ENCODE measurements at places on chromosomes 2 and 18. TPM values are rescaled to one million over a fixed set of nuclear protein-coding genes. Genes with fewer than 3 reads are reported as not detected.

GRCh38 chr2:55609938-55610578, 7.4 kb downstream of the PPP4R3B start:
- no peak for DNase-seq

DNA sequence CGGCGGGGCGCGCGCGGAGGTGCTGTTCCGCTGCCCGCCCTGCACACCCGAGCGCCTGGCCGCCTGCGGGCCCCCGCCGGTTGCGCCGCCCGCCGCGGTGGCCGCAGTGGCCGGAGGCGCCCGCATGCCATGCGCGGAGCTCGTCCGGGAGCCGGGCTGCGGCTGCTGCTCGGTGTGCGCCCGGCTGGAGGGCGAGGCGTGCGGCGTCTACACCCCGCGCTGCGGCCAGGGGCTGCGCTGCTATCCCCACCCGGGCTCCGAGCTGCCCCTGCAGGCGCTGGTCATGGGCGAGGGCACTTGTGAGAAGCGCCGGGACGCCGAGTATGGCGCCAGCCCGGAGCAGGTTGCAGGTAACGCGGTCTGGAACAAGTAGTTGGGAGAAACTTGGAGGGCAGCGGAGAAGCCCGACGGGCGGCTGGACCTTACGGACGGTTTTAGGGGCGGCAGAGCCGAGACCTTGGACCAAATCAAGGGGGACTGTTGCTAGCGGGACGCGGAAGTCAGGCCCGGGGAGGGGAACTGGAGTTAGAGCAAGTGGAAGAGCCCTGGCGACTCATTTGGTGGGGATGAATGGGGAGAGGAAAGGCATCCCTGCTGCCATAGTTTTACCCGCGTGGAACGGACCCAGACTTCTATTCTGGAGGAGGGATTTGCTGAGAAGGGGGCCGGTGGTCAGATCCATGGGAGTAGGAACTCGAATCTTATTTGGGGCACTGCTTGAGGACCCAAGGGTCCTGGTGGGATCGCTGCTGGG, 573 bp downstream of the IGFBP2 start:
- DNase-seq, result peak; percentile 17

DNA sequence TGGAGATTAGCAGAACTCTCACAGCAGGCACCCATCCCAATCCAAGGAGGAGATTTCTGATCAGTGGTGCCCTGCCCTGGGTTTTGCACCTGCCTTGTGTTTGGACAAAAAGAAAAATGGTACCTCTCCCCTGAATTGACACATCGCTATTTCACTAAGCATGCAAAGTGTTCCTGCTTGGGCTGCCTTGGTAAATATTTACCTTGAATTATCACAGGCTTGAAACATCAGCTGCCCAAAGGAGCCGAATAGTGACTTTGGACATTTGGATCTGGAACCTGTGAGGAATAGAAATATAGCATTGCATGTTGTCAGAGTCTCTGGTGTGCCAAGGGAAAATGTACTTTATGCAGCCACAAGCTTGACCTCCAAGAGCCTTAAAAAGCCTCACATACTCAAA, 926.4 kb upstream of the FANCL start:
- no peak for DNase-seq

DNA sequence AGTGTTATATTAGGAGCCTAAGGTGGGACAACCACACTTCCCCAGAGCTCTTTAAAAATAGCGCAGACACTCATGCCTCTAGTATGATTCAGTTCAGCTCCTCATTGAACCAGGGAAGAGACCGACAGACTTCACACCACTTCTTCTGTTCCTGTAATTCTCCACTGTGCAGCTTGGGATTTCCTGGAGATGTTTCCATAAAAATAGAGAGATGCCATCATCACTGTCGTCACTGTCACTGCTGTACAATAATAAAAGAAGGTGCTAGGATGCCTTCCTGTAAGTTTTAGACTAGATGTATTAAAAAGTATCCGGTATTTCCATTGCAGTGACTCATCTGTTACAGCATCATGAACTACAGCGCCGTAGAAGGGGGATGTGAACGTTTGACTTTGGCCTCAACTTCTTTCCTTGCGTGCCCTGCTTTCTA, 110.9 kb downstream of the FAM210A start:
- DNase-seq, result no peak

DNA sequence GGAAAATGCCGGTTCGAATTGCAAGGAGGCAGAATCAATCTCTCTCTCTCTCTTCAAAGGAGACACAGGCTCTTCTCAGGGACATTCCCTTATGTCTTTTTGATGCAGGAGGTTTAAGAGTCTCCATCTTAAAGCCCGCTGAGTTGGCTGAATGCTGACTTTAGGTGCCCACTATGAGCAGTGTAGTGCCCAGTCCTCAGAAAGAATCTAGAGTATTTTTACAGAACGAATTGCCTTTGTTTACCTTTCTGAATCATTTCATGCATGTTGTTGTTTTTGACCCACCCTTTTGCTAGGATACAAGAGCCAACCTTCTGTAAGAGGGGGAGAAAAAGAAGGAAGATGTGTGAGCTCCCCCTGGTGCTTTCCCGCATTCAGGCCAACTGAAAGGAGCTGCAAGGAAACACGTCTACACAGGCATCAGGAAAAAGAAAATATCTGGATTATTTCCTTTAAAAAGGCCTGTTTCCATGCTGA, 193.5 kb upstream of the TCF4 start:
- no peak for DNase-seq

GRCh38 chr18:35949903-35950627, 22.4 kb upstream of the RMP24 start:
- DNase-seq, result no peak

DNA sequence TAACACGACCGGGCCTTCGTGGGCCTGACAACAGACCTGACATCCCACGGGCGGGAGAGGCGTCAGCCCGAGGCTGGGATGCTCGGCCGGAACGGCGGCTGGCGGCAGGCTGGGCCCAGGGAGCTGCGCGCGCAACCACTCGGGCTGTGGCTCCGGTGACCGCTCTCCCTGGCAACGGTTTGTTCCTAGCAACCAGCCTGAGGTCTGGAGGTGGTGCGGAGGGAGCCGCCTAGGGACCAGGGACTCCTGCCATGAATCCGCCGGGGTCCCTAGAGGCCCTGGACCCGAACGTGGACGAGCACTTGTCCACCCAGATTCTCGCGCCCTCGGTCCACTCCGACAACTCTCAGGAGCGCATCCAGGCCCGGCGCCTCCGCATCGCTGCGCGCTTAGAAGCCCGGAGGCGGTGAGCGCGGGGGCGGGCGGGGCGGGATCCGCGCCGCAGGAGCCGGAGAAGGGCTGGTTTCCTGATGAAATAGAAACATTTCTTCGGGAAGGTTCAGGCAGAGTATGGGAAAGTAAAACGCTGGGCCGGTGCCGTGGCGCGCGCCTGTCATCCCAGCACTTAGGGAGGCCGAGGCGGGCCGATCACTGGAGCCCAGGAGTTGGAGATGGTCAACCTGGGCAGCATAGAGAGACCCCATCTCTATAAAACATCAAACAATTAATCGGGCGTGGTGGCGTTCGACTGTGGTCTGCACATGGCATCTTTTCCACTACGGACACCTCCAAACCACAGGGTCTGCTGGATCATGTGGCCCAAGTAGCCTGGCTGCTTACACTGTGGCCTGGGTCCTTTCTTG, at the start of gene DRC1:
DRC1 (plus strand) TSS at position 182 of the 803 bp plus-strand sequence; CDS start at position 252, 70 bp downstream.
- DNase-seq, result peak; percentile 60

DNA sequence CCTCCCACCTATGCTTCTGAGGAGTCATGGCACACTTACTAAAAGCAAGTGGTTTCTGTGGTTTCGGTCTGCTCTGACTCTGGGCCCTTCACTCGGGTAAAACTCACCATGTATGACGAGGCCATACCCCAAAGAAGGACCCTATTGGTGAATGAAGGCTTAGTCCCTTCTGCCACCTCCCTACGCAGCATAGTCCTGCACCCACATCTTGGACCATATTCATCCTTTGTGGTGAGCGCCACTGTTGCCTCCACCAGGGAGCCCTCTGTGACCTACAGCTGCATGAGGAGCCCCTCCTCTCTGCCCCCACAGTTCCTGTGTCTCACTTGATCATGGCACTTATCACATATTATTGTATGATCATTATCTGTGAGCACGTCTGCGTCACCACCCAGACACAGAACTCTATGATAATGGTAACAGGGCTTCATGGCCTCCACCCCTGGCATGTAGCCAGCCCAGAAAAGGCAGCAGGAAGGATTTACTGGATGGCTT, 113.3 kb downstream of the TFCP2L1 start:
- DNase-seq, result peak; percentile 42

GRCh38 chr2:42795841-42796301, 3.5 kb upstream of the HAAO start:
- no peak for DNase-seq

DNA sequence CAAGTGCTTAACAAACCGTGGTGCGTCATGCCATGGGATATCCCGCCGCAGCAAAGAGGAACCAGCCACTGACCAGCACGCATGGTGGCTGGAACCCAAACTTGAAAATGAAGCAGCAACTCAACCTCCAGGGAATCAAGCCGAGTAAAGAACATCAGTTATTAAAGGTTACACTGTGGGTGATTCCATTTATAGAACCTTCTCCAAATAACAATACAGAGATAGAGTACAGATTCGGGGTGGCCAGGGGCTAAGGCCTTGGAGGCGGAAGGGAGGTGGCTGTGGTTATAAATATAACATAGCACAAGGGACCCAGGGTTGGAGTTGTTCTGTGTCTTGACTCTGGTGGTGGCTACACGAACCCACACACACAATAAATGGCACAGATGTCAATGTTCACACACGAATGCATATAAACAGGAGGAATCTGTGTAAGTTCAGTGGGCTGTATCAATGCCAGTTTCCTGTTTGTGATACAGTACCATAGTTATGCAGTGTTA, 123.1 kb downstream of the EIPR1 start:
- no peak for DNase-seq

- peak; percentile 79 for DNase-seq
Measured at GRCh38 chr2:191376981-191377629, 131.9 kb downstream of the MYO1B start.

DNA sequence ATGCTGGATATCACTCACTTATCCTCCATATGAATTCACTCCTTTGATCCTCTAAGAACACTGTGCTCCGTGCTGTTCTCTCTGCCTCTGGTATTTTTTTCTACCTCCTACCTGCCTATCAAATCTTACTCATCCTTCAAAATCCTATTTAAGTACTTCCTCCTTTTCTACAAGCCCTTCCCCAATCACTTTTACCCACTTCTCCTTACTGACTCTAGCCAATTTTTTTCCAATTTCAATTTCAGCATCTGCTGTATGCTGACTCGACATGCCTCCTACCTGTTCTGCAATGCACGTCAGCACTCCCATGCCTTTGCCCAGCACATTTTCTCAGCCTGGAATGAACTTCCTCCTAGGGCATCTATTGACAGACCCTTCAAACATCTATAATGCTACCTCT, 37.3 kb upstream of the LNPK start:
- DNase-seq, result no peak

GRCh38 chr2:144937910-144938709, 418.2 kb upstream of the ZEB2 start:
- peak; percentile 24 for DNase-seq

GRCh38 chr18:58911241-58911640, 46.6 kb downstream of the ZNF532 start:
- DNase-seq, result no peak

DNA sequence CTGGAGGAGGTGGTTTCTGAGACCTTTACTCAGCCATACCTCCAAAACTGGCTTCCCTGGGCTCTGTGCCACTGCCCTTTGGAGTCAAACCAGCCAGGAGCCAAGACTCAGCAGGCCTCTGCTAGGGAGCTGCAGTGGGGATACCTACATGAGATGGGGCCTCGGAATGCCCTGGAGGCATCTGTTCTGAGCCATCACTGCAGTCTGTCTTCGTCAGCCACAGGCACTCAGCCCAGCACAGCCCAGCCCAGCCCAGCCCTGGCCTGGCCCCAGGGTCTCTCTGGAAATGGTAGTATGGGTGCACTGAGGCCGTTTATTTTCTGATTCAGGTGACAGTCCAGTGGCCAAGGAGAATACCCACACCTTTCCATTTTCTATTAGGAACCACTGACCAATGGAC, 209.8 kb downstream of the CELF4 start:
- DNase-seq, result no peak

- no peak for DNase-seq
Measured at GRCh38 chr2:121004359-121004758, 268.7 kb downstream of the GLI2 start.

DNA sequence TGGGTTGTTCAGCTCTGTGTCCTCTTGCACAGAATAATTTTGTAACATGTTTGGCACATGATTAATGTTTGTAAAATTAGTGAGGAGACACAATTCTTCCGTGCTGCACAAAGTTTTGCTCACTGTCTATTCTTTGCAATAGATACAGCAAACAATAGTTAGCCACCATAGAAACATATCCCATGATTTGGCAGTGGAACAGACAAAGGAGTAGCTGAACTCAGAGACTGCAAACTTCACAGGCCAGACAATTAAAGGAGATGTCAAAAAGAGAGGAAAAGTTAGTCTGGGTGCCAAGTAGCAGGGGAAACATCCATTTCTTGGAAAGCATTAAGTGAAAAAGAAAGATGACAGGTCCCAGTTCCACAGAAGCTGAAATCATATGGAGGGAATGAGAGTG, 267.4 kb upstream of the NRXN1 start:
- DNase-seq, result no peak

DNA sequence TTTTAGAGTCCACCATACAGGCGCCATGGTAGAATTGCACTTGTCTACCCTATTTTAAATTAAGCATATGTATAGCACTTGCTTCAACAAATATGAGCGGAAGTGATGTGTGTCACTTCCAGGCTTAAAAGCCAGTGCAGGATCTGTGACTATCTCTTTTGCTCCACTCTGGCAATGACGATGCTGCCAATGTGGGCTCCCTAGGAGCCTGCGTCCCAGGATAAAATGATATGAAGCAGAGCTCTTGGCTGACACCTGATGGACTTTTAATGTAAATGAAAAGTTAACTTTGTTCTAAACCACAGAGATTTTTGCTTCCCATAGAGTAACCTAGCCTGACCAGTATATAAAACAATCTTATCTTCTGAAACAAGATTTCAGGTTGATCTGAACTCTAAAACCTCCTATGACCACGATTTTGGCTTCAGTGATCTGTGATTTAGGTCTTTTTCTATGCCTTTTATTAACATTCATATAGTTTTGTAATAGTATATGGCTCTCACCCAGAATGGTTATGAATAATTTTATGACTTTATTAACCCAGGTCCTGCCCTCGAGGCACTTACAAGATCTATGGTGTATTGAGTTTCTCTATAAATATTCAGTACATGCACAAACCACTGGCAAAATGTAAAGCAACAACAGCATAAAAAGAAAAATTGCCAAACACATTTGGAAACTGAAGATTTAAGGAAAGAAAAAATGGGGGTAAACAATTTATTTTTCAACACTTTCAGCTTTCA, 422.5 kb upstream of the PIK3C3 start:
- no peak for DNase-seq

The INPP5D gene
- 9.1 TPM for total RNA-seq

The NDC80 gene
- total RNA-seq, result 3.1 TPM

The SCYGR4 gene
- total RNA-seq, result not detected

The ADAM23 gene
- total RNA-seq, result 2.7 TPM

The ACADL gene
- 0.95 TPM for total RNA-seq

The SCN3A gene
- 1.1 TPM for total RNA-seq

The SP5 gene
- total RNA-seq, result 4.8 TPM
